ENCODE measurements at places on chromosomes 7 and 10.

DNA sequence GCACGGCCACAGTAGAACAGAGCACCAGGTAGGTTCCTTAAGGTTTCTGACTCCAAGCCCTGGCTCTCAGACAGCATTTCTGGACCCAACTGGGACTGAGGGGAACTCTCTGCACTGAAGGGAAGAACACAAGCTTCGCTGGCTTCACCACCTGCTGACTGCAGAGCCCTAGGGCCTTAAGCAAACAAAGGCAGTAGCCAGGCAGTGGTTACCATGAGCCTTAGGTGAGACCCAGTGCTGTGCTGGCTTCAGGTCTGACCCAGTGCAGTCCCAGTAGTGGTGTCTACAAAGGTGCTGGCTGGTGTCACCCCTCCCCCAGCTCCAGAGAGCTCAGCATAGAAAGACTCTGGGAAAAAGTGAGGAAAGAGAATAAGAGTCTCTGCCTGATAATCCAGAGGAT, 59.5 kb downstream of the SIRT1 start:
- DNase-seq = no peak

DNA sequence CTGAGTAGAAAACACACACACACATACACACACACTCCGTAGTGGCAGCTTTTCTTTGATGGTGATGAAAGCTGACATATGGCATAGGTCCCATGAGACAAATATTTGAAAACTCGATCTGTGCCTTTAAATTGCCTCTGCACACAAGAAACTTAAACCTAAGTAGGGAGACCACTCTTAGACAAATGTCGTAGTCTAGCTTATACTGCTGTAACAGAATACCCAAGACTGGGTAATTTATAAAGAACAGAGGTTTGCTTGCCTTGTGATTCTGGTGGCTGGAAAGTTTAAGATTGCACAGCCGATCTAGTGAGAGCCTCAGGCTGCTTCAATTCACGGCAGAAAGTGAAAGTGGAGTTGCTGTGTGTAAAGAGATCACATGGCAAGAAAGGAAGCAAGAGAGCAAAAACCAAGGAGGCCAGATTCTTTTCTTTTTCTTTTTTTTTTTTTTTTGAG, 489.4 kb upstream of the SORCS1 start:
- DNase-seq = no peak

- DNase-seq = no peak
Observed at GRCh38 chr7:106848851-106849442, 16.1 kb upstream of the PIK3CG start.

GRCh38 chr7:129855234-129855673, 97.5 kb downstream of the UBE2H start:
- DNase-seq = no peak

DNA sequence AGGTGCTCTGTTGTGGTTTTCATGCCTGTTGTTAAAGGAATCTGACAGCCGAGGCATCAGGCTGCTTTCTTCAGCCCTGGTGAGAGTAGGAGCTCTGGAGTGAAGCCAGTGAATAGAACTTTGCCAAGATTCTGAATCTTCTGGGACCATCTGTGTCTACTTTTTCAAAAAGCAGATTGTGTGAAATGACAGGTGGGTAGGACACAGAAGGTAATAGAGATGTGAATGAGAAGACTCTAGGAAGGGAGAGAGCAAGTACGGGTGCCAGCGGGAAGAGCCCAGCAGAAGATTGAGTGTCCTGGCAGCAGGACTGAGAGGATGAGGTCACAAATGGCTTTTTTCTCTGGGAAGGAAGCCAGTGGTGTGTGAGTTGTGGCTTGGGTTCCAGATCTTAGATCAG, 429.2 kb downstream of the SDK1 start:
- DNase-seq = no peak

DNA sequence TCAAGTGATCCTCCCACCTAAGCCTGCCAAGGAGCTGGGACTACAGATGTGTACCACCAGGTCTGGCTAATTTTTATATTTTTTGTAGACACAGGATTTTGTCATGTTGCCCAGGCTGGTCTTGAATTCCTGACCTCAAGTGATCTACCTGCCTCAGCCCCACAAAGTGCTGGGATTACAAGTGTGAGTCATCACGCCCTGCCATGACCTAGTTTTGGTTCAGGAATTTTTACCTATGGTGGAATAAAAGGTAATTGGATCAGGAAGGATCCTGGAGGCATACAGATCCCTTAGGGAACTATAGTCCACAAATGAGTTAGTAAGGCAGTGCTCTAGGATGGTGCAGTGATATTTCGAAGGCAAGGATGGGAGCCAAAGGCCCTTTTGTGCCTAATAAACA, 717.9 kb downstream of the PHTF2 start:
- no peak for DNase-seq

- DNase-seq = no peak
Observed at GRCh38 chr10:117537904-117538524, 4.5 kb upstream of the EMX2 start.

GRCh38 chr10:108425283-108425964, 1260.9 kb upstream of the SORCS1 start:
- no peak for DNase-seq

DNA sequence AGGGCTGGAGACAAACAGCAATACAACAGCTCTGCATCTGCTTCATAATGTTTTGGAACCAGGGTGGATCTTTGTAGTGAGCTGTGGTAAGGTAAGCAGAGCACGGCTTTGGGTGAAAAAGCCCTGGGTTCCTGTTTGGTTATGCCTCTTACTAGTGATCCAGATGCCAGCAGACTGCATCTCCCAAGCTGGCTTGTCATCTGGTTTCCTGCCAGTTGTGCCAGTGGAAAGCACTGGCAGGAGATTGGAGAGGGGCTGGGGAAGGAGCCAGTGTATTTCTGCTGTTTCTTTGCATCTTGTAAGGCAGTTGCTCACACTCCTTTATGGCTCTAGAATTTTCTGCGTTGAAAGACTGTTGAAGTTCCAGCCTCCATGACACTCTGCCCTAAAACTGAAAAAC, 137.6 kb downstream of the TSPAN12 start:
- DNase-seq = no peak

DNA sequence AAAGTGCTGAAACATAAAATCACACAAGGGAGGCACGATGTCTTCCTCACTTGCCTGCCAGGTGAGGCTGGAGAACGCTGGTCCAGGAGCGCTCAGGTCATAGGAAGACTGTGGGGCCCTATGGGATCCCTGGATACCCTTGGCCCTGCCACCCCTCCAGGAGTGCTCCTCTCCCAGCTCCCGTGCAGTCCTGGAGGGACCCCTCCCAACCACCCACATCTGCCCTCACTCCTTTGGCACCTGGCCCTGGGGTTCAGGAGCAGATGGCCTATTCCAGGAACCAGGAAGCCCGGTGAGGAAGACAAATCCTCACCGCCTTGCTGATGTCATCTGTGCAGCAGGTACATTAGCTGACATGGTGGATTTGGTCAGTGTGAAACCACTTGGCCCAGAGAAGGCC, 3.7 kb upstream of the CXCL12 start:
- DNase-seq = no peak

DNA sequence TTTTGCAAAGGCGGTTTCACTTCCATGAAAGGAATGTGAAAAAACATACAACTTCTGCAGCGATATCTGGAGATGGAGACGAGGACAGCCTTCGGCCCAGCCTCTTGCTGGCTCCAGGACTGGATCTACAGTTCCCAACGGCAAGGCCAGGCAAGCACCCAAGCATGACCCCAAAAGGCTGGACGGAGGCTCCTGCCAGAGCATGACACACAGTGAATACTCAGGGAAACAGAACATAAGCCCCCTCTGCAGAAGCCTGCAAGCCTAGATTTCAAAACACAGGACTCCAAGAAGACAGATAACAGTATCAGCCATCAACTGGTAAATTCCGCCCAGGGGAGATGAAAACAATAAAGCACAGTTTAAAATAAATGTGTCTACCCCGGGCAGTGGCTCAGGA, 3.3 kb upstream of the LRRC27 start:
- DNase-seq = no peak

DNA sequence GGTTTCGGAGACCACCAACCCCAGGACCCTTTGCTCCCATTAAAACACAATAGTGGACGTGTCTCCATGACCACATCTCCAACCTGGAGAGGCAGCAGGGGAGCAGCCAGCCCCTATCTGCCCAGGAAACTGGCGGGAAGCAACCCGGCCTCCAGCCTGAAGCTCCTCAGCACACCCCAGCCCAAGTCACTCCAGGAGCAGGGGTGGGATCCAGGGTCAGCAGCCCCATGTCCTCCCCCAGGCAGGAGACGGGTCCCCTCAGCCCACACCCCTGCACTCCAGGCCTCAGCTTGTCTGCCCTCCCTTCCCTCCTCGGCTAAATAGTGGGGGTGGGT, 601 bp downstream of the ADAM8 start:
- DNase-seq = no peak

DNA sequence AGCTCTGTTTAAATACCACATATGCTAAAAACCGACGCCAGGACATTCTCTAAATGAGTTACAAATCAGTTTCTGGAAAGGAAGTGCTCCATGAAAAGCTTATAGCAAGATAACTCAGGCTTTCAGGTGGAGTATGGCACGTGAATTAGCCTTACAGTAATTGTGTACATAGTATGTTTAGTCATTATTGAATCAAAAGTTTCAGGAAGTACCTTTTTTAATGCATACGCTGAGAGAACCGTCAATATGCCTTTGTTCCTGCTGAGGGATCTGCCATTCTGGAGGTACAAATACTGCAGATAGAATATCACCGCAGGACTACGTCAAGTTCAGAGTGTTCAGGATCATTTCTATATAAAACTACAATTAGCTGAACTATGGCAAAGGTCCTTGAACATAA, 45.7 kb downstream of the ANKMY2 start:
- DNase-seq = no peak

GRCh38 chr10:119414081-119414611, 128.4 kb downstream of the RGS10 start:
- DNase-seq = no peak

- DNase-seq = no peak
Observed at GRCh38 chr7:113768387-113768786, 150.4 kb downstream of the PPP1R3A start.

- no peak for DNase-seq
Observed at GRCh38 chr7:18903695-18904094, 213.7 kb downstream of the TWIST1 start.

GRCh38 chr10:7274293-7274692, 136.5 kb downstream of the SFMBT2 start:
- DNase-seq = no peak

DNA sequence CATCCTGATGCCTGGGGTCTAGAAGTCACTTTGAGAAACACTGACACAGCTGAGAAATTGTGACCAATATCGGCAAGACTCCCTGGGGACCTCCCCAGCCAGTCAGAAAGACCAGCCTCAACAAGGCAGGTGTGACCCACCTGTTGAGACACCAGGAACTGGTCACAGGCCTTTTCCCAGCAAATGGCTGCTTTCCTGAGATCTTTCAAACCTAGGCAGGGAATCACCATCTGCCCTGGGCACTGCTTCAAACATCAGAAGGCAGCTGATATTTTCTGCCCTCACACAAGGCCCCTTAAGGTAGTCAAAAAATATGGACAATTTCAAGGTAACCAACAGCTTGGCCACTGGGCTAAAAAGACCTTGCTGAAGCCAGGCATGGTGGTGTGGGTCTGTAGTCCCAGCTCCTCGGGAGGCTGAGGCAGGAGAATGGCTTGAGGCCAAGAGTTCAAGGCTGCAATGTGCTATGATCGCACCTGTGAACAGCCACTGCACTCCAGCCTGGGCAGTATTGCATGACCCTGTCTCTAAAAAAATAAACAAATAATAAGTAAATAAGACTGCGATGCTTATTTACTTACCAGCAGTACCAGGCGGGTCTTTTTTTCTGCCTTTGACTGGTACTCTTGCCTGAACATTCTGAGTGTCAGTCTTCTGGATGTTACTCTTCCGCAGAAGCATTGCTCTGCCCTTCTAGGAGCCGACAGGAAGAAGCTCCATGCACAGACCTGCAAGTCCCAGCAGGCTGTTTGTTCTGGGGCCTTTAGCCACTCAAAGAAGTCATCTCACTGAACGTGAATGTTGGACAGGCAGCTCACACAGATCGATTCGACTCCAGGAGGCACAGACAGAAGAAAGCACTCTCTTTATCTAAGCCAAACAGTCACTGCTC, 59.7 kb downstream of the SORBS1 start:
- DNase-seq = no peak

GRCh38 chr10:35124540-35124939, 2.1 kb upstream of the CREM start:
- DNase-seq = no peak

- no peak for DNase-seq
Observed at GRCh38 chr7:75532639-75533038, 40.5 kb downstream of the SPDYE5 start.

DNA sequence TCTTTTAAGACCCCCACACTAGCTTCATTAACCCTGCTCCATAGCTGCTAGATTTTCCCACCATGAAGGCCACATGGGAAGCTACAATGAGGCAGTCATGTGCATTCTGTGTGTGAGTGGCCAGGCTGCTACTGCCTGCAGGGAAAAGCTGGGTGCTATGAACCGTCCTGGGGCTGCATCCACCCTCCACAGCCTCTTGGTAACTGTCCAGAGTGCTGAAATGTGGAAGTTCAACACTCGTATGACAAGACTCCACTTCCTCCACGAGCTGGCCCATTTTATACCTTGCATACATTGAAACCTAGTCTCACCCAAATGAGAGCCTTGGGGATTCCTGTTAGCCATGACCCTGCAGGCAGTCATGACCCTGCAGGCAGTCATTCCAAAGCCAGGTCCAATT, 59.4 kb downstream of the CUZD1 start:
- DNase-seq = peak; percentile 77

- DNase-seq = no peak
Observed at GRCh38 chr10:48251525-48252353, 22.8 kb downstream of the FRMPD2 start.

- DNase-seq = peak; percentile 85
Observed at GRCh38 chr10:122565766-122566206, 5.2 kb downstream of the DMBT1 start.

GRCh38 chr10:21184216-21184615, 287.1 kb upstream of the NEBL start:
- DNase-seq = no peak

GRCh38 chr7:78383096-78383880, 584.7 kb downstream of the PHTF2 start:
- DNase-seq = no peak

GRCh38 chr7:96770758-96771157, 61.1 kb upstream of the SEM1 start:
- DNase-seq = no peak

DNA sequence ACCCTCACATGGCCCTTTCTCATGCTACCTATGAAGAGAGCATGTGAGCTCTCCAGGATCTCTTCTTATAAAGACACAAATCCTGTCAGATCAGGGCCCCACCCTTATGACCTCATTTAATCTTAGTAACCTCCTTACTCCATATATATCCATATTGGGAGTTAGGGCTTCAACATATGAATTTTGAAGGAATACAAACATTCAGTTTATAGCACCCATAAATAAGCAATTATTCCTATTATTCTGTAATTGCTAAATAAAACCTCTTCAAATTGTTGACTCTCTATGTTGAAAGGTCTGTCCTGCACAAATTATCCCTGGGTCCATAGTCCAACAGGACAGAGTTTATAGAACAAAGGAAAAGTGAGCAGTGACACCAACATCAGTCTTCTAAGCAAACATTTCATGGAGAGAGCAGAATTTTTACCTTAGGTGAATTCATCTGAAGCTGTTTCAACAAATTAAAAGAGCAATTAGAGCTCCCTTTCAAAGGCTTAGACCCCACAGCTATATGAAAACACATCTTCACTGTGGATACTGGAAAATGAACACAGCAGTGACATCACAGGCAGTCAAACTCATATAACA, 12.2 kb downstream of the DOCK4 start:
- DNase-seq = no peak

- DNase-seq = no peak
Observed at GRCh38 chr7:23909426-23909825, 199.4 kb downstream of the STK31 start.

GRCh38 chr10:102644646-102645387, 538 bp downstream of the TRIM8 start:
- peak; percentile 93 for DNase-seq

Measured in Karpas-422 (cell line).